ENCODE measurements at places on chromosomes 4 and X. TPM values are rescaled to one million over a fixed set of nuclear protein-coding genes. Genes with fewer than 3 reads are reported as not detected.

Gene AWAT2
- not detected for total RNA-seq

Gene UCP1
- not detected for total RNA-seq

Gene C4orf50
- total RNA-seq, result 0.14 TPM

Gene EMCN
- not detected for total RNA-seq

All from activated T-cell treated with anti-CD3 and anti-CD28 coated beads, Interleukin-2, amount 50 U/mL, for 72 hours (primary cell).